ENCODE measurements at places on chromosomes 1 and 21.

DNA sequence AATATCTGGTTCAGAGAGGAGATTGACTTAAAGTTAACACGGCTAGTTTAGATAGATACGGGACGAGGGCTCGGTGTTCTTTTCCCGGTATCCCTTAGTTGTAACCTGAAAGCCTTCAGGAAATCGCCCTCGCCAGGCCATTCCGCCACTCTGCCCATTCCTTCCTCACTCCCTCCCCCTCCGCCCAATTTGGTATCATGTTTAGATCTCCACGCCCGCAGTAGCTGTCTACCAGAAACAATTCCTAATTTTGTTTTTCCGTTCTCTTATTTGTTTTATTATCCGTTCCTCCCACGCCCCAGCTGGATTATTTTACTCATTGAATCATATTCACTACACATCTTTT lies 685 bp upstream of the VAMP4 start:
- DNase-seq, result no peak

- DNase-seq, result no peak
Observed at GRCh38 chr1:58585581-58586151, 8.6 kb upstream of the TACSTD2 start.

GRCh38 chr1:107491582-107491981 lies 350.7 kb downstream of the NTNG1 start:
- DNase-seq, result no peak

DNA sequence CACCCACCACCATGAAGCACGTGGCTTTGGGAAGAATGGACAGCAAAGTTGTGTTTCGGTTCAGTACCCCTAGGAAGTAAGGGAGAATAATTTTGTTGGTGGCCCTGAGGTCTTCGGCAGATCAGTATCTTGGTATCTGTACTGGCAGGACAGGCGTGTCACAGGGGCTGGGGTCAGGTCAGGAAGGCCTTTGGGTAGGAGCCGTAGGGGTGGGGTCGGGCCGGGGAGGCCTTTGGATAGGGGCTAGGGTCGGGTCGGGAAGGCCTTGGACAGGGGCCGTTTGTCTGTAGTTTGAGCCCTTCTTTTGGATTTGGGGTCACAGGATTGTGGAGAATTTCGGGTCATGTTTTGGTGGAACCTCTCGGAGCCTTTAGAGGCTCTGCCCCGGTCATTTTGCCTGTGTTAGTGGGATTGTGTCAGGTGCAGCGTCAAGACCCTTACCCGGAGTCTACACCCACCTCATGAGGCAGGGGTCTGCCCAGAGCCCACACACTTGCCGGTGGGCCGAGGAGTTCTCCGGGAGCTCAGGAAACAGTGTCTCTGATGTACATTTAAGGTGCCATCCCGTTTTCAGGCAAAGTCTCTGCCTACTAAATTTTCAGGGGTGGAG lies 75.3 kb upstream of the COL6A1 start:
- no peak for DNase-seq

GRCh38 chr1:65694933-65695332 lies 97.8 kb upstream of the PDE4B start:
- no peak for DNase-seq

DNA sequence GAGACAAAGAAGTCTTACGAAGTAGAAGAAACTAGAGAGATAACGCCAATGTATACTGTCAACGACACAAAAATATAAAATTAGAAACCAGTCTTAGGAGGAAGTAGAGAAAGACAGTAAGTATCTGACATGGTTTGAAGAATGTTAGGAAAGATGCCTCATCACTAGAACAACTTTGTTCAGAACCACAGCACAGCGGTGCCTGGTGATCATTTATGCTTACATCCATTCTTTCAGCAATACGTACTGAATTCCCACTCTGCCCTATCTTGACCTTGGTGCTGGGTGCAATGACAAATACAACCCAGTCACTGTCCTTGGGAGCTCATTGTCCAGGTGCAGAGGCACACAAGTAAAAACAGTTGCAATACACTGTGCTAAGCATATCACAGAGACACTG lies 104.4 kb downstream of the TM2D1 start:
- DNase-seq, result no peak

DNA sequence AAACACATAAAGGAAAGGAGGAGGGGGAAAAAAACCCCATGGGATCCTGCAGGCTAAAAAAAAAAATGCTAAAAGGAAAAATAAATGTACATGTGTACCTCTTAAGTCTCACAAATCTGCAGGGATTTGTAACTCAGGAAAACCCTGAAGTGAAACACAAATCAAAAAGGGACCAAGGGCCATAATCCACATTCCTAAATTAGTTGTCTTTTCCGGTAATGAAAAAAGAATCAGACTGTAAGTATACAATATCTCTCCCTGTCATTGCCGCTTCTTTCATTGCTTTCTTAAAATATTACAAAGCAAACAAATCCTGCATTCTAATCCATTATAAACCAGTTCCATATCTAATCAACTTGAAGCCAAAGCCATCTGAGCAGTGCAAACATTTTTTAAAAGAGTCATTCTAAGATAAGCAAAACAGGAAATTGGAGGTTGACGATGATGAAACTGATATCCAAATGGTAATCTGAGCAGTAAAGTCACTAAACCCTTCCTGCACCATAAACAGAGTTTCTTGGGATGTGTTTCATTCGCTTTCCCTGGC lies 58.7 kb upstream of the SIM2 start:
- no peak for DNase-seq

GRCh38 chr1:212637902-212638301 lies 29.3 kb downstream of the ATF3 start:
- DNase-seq, result no peak

DNA sequence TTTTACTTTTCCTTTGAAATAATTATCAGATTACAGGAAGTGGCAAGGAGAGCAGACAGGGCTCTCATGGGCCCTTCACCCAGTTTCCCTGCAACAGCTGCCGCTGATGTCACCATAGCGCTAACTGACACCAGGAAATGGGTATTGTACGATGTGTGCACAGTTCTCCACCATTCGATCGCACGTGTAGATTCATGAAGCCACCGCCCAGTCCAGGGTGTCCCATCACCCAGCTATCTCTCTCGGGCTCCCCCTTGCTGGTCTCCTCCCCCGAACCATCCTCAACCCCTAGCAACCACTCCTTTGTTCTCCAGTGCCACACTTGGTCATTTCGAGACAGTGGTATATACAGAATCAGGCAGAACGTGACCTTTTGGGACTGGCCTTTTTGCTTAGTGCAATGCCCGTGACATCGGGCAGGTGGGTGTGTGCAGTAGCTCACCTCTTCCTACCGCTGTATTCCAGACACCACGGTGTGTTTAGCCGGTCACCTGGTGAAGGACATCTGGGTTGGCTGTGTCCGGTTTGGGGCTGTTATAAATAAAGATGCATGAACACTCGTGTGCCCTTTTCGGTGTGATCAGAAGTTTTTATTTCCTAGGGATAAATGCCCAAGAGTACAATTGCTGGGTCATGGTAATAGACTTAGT lies 118.4 kb downstream of the CRYAA start:
- DNase-seq, result peak; percentile 66

DNA sequence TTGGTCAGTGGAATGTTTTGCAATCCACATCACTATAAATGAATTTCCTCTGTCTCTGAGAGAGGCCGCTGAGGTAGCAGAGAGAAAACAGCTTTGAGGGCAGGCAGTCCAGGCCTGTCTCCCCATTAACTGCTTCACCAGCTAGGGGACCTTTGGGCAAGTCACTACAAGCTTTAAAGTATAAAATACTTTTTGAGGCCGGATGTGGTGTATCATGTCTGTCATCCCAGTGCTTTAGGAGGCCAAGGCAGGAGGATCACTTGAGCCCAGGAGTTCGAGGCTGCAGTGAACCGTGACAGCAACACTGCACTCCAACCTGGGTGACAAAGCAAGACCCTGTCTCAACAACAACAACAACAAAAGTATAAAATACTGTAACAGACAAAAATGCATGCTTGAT lies 6.4 kb downstream of the IL6R start:
- DNase-seq, result no peak

DNA sequence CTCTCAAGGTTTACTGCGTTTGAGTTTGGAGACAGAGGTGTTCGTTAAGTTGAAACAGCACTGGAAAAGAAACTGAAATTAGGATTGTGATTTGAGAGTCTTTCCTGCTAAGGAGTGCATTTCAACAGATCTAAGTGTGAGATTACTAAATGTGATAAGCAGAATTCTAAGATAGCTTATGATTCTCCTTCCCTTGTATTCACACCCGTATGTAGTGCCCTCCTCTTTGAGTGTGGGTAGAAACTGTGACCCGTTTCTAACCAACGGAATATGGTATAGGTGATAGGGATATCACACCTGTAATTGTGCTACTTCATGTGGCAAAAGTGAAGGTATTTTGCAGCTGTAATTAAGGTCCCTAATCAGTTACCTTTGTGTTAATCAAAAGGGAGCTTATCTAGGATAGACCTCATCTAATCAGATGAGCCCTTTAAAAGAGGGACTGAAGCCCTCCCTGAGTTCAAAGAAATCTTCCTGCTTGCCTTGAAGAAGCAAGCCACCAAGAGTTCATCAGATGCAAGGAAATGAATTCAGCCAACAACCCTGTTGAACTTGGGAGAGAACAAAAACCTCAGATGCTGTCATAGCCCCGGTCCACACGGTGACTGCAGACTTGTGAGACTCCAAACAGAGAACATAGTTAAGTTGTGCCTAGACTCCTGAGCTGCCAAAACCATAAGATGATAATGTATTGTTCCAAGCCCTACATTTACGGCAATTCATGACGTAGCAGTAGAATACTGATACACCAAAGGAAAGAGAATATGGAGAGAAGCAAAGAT lies 12.6 kb upstream of the IL12RB2 start:
- DNase-seq, result no peak

DNA sequence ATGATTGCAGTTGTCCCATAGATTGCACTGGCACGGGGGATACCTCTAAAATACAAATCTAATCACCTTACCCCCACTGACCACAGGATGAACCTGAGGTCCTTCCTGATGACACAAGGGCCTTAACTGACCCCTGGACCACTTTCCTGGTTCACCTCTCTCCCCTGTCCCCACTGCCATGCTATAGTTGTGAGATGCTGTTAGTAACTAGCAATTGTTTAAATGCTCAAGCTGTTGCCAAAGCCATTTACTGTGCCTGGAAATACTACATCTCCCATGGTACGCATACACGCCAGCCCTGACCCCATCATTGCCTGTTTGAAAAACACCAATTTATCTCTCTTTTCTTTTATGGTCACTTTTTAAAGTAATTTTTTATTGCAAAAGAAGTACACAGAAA lies 29.1 kb upstream of the RGS8 start:
- DNase-seq, result no peak

DNA sequence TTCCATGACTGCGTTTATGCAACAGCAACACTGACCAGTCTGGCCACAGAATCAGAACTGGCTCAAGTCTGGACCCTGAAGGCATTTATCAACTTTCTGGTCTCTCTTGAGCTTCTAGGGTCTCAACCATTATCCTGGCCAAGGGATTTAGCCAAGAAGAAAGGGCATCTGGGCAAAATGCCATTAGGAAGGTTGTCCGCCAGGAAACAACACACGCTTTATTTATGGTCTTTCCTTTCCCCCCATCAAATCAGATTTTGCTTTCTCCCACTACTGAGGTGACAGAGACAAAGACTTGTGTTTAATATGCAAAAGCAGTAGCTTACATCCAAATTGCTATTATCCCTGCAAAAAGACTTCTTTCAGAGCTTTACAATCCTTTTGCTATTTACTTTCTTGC lies 81.6 kb upstream of the PPP2R5A start:
- DNase-seq, result no peak

GRCh38 chr1:54706419-54706818 lies 9.2 kb upstream of the TTC4 start:
- DNase-seq, result no peak

GRCh38 chr1:55289614-55290013 lies 74.5 kb upstream of the USP24 start:
- DNase-seq, result no peak

DNA sequence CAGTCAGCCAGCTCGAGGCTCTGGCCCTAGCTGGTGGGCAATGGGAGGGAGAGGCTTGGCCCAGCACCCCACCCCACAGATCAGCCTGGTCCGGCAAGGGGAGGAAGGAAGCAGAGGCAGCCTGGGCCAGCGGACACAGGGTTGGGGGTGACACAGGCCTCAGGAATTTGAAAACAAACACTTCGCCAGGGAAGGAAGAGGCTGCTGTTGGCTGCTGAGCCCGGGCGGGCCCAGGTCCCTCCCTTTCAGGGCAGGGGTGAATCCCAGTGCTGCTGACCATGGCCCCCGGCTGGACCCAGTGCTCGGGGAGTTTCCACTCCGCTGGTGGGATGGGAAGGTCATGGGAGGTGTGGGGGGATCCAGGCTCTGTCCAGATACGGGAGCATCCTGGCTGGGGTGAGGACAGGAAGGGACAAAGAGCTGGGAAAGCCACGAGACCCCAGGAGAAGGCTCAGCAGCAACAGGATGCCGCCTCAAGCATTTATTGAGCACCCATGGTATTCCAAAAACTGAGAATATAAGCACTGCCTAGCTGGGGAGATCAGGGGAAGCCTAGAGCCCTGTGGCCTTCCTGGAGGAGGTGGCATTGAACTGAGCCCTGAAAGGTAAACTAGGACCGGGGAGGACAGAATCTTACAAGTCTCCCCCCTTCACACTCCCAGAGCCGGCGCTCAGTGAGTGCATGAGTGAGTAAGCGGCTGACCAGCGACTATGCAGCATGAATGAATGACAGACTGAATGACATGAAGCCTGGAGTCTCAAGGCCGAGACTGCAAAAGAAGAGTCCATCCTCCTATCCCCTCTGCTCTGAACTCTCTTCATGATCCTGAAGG lies 26.2 kb upstream of the EPHA2 start:
- DNase-seq, result no peak

DNA sequence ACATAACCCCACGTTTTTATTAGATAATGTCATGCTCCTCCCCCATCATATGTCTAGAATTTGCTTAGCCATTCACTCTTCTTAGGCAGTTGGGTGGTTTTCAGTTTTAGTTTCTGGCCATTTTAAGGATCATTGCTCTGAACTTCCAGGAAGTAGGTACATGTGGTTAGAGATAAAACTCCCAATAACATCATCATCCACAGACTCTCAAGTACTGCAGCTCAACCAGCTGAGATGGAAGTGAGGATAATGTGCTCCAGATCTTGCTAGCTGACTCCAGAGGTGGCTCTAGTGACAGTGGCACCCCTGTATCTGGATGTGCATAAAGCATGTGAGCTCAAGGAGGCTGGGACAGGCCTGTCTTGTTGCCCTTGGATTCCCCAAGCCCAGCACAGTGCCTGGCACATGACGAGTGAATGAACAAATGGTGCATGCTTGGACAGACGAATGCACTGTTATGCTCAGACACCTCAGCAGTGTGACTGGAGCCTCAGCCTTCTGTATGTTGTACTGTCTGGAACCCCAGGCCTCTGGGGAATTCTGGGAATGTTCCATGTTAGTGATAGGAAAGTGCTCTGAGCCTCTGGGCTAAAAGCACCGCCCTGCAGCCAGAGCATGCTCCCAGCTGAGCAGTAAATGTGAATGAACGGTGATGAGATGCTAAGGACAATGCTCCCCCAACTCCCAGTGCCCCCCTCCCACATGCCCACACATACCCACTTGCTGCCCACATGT lies 16.4 kb upstream of the KCNN3 start:
- no peak for DNase-seq
